CD8-positive, alpha-beta memory T cell (primary cell): ENCODE measurements at places on chromosomes 13 and 19. TPM values are rescaled to one million over a fixed set of nuclear protein-coding genes. Genes with fewer than 3 reads are reported as not detected.
A peak's percentile ranks its signal among the peaks of the same experiment; 100 is the strongest.

The CERS1 gene
- not detected for total RNA-seq

The CBLC gene
- total RNA-seq, result not detected

The PHF11 gene
- total RNA-seq, result 43.5 TPM

The LINGO3 gene
- total RNA-seq, result 0.15 TPM

The PSENEN gene
- 50.8 TPM for total RNA-seq

The GPR18 gene
- 16.2 TPM for total RNA-seq

DNA sequence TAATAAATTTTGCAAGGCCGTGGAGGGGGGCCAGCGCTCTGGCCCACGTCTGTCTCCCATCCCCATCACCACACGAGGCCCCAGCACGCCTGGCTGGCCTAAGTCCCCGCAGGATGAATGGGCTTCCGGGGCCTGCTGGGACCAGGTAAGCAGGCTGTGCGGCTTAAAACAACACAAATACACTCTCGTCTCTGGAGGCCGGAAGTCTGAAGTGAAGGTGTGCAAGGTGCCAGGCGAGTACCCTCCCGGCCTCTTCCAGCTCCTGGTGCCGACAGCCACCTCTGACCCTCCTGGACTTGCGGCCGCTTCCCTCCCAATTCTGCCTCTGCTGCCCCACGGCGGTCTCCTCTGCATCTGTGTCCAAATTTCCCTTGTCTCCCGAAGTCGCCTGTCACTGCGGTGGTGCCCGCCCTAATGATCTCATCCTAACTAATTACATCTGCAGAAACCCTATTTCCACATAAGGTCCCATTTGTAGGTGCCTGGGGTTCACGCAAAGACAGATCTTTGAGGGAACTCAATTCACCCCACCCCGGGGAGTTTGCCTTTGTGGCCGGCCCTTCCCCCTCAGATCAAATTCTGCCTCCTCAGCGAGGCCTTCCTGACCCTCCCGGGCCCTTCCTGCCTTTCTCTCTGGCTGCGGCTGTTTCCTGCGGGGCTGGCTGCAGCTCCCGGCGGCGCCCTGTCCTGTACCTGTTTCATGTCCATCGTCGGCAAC lies 8.1 kb upstream of the PTBP1 start:
- peak; percentile 46 for DNase-seq

GRCh38 chr19:40603071-40603388 lies 1.9 kb downstream of the LTBP4 start:
- no peak for DNase-seq

DNA sequence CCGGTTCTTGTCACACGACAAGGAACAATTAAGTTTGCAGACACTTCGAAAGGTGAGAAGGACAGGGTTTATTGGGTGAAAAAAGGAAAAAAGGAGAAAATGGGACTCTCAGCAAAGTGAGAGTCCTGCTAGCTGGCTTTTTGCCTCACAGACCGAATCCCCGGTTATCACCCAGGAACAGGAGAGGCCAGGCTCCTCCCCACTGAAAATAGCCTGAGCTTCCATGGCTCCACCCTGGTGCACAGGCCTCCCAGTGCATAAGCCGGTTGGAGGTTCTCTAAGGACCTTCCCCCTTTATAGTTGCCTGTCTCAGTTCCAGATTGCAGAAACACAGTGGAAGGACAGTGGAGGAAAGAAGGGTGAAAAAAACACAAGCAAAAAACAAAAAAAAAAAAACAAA lies 571.7 kb downstream of the KCTD12 start:
- no peak for DNase-seq

- no peak for DNase-seq
Observed at GRCh38 chr13:57857945-57858344, 226.4 kb downstream of the PCDH17 start.

DNA sequence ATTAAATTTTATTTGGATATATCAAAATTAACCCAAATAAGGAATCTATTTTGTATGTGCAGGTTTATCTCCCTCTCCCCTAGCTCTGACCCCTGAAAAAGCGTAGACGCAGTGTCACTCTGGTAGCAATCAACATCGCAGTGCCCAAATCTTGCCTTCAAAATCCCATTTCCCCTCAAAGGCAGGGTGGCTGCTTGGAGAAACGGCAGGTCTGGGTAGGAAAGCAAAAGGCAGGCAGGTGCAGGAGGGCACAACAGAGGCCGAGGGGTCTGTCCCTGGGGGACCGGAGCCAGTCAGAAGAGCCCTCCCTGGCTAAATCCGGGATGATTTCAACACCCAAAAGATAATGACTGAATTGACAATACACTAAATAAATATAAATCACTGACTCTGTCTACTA lies 41.9 kb downstream of the NAXD start:
- DNase-seq, result no peak

DNA sequence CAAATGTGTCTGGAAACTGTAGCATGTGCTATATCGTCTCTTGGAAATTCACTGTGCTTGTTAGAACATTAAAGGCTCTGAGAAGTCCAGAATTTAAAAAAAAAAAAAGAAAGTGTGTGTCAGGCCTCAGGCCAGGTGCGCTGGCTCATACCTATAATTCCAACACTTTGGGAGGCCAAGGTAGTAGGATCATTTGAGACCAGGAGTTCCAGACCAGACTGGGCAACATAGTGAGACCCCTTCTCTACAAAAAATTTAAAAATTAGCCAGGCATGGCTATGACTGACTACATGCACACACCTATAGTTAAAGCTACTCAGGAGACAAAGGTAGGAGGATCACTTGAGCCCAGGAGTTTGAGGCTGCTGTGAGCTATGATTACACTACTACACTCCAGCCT lies 4.9 kb downstream of the HNRNPUL1 start:
- no peak for DNase-seq

- DNase-seq, result no peak
Observed at GRCh38 chr19:17517898-17518297, 6.4 kb downstream of the PGLS start.

GRCh38 chr13:46721054-46721453 lies 75.9 kb downstream of the ESD start:
- peak; percentile 58 for DNase-seq

DNA sequence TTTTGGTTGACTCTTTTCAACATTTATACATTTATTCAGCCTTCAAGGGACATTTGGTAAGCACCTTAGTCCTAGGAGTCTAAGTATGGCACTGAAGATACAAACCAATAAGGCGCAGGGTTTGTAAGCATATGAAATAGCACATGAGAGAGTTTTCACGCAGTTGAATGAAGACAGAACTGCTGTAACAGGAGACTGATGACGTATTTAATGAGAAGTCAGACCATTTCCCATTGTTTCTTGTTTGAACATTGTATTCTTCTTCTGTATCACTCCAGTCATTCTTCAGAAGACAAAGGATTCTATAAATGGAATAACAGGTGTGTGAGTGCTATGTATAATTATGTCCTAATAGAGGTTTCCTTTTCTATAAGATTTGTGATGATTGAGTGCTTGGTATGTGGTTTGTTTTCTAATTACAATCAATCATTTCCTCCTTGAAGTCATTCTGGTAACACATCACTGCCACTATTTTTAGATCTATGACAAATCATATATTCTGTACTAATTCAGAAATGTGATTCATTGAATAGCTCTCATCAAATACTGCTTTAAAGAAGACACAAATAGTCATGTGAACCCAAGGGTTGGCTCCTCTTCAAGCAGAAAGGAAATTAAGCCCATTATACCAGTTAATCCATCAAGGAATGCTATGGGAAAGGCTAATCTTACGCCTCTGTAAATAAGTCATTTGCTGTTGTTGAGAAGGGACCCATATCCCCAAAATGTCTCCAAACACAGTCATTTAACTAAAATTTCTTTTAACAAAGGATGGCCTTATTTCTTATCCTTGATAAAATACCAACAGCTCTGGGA lies 222.8 kb upstream of the NBEA start:
- DNase-seq, result no peak

- DNase-seq, result no peak
Observed at GRCh38 chr13:23671897-23672296, 101.7 kb downstream of the TNFRSF19 start.

- DNase-seq, result no peak
Observed at GRCh38 chr13:97435794-97436193, 1.8 kb downstream of the RAP2A start.

GRCh38 chr13:48411841-48412531 lies 927 bp downstream of the LPAR6 start:
- no peak for DNase-seq

DNA sequence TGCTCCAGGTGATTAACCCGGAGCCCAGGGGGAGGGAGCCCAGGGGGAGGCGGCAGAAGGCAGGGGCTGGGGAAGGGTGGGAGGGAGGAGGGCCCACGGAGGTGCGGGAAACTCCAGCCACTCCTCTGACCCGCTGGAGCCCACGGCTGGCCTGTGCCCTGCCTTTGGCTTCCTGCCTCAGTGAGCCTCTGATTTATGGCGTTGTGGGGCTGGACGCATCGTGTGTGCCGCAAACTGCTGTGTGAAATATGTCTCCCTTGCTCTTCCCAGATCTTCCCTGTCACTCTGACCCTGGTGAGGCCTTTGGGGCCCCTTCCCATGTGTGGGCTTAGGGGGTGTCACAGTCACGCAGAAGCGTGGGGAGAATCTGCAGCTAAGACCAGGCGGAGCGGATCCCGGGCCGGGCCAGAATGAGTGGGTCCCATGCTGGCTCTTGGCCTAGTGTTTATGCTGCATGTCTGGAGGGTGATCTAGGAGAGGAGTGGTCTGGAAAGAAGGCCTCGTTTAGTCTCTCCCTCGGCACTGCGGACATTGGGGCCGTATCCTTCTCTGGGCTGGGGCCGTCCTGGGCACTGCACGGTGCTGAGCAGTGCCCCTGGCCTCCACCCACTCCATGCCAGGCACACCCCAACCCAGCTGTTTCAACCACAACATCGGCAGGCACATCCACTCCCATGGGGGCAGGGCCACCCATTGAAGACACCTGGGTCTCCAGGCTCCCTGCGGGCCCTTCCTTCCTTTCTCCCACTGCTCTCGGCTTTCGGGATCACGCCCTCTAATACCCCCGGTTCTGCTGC lies 123.0 kb downstream of the KDM4B start:
- DNase-seq, result no peak

DNA sequence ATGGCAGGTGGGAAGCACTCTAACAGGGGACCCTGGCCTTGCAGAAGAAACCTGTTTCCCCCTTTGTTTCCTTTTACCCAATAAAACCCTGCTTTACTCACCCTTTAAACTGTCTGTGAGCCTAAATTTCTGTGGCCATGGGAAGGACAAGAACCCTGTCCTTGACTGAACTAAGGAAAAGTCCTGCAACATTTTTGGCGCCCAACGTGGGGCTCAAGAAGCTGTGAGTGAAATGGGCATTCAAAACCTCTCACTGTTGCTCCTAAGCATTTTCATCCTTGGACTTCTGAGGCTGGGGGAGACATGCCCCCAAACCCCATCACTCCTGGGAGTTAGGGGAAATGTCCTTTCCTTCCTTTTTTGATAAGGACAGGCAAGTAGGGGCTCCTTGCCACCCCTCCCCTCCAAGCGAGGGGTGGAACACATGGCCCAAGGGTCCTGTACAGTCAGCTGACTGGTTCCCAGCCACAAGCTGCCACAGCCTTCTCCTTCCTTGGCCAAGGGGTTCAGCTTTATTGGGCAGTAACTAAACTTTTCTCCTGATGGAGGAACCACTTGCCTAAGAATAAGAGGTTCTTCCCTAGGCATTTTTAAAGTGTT lies 381.6 kb downstream of the KLF5 start:
- no peak for DNase-seq

DNA sequence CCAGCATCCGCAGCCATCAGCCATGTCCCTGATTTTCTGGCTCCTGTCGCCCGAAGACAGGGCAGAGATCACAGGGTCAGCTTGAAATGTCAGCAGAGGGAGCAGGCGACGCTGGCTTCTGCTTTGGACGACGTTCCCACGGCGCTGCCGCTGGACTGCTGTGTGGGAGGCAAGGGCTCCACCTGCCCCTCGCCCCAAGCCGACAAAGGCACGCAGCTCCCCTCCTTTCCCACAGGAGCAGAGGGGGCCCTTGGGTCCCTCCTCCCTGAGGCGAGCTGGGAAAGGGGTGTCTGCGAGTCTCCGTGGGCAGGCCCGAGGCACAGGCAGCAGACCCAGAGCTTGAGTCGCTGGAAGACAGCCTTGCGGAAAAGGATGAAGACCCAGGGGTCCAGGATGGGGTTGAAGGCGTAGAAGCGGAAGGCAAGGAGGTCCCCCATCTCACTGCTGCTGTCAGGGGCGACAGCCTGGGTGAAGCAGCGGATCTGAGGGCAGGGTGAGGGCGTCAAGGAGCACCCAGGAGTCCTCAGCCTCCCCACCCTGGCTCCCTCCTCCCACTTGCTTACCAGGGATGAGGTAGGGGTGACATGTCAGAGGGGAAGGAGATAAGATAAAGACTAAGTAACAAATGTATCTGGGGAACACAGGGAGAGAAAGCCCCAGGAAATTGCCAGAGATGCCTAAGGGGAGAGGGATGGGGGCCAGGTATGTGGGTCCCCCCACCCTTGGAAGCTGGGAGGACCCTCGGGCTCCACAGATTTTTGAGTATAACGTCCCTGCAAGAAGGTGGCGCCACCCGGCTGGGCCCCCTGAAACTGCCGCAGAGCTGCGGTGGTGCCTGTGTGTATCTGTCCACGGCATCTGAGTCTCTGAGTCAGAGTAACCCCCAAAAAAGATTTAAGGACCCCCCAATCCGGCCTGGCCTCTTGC lies 3.4 kb downstream of the PTGIR start:
- DNase-seq, result no peak

GRCh38 chr13:103386341-103386740 lies 320.1 kb upstream of the SLC10A2 start:
- DNase-seq, result no peak

GRCh38 chr13:71621174-71622124 lies 245.6 kb downstream of the DACH1 start:
- no peak for DNase-seq

DNA sequence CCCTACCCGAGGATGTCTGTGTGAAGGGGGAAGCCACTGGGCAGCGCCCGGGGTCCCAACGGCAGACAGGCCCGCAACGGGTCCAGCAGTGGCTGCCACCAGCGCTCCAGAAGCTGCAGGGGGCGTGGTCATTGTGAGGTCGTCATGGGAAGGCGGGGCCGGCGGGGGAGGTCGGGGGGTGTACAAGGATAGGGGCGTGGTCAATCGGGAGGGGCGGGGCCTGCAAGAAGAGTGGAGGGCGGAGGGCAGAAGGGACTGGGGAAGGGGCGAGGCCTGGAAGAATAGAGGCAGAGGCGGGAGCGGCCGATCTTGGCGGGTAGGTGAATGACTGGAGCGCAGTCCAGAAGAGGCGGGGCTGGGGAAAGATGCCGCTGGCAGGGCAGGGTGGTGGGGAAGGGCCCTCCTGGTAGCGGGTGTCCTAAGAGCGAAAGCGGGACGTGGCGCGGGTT lies 4.4 kb downstream of the FUZ start:
- peak; percentile 89 for DNase-seq
